Erythroblast (primary cell): ENCODE measurements at places on chromosomes 1 and 21.

DNA sequence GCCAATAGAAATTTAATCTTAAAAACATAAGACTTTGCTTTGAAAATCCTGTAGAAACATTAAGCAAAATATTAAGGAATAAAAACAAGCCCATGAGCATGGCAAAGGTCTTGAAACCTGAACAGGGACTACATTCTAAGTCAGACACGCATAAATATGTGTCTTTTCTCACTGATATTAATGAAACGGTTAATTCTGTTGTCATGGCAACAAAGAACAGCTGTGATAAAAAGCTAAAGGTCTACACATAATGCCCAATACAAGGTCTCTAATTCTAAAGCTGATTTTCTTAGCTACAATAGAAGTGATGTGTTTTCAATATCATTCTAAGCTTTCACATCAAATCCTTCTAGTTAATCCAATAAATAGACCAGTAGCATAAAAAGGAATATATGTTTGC, 331.7 kb downstream of the PTBP2 start:
- no peak for DNase-seq

DNA sequence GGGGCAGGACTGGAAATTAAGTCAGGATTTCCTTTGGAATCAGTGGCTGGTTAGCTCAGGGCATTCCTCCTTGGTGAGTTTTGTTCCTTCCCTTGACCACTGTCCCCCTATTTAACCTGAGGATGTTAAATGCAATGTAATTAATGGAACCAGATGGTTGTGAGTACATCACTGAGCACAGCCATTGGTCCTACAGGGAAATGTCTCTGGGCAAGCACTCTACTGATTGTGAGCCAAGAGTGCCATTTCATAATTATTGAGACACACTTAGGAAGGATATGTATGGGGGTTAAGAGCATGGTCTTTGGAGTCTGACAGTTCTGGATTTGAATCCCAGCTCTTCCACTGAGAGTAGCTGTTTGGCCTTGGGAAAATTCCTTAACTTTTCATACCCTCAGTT, 74.4 kb downstream of the SPAG17 start:
- DNase-seq, result no peak

DNA sequence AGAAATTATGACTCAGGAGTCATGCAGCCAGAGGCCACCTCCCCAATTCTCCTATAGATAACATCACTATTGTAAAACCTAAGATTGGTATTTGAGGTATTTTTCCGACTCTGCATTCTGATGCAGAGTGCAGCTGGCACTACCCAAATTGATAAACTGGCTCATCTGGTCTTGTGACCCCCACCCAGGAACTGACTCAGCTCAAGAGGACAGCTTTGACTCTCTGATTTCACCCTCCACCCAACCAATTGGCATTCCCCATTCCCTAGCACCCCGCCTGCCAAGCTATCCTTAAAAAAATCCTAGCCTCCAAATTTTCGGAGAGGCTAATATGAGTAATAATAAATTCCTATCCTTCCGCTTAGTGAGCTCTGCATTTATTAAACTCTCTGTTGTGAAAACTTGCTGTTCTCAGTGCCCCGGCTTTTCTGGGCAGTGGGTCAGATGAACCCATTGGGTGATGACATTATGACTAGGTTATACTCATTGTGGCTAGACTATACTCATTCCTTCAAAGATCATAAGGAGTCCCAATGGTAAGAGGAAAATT, 39.4 kb upstream of the EPS15 start:
- DNase-seq, result no peak

DNA sequence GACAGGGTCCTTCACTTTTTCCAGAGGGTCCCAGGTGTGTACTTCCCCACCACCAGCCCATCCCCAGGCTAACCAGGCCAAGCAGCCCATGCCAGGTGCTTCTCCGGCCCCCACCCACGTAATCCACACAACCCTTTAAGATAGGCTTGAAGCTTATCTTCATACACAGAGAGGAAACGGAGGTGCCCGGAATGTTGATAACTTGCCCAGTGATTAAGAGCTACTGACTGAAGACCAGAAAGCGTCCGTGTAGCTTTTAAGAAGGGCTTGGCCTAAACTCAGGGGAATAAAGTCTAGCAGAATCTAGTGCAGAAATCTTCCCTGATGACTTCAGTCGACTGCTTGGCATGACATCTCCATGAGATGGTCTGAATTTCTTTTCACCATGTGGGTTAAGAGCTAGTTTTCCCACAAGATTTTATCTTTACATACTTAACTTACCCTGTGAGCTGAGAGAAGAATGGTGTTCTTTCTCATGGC, 138.7 kb downstream of the GALNT2 start:
- peak; percentile 79 for DNase-seq

DNA sequence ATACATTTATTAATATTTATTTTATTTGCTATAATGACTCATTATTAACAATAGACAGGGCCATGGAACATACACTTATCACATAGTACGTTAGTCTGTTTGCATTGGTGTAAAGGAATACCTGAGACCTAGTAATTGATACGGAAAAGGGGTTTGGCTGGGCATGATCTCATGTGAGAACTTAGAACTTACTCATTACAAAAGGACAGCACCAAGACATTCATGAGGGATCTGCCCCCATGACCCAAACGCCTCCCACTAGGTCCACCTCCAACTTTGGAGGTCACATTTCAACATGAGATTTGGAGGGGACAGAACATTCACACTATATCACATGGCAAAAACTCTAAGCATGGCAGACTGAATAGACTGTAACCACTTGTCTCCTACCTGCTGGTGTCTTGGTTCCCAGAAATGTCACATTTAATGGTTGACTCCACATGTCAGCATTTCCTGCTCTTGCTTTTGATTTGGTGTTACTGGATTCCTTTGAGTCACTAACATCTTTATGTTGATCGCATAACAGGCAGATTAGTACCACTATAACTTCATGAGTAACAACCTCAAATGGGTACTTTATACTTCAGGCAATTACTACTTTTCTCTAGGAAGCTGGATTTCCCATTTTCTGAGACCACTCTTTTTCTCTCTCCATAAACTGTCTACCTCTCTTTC, 3.5 kb upstream of the C1orf116 start:
- no peak for DNase-seq
